ENCODE measurements at places on chromosomes 4 and X.

DNA sequence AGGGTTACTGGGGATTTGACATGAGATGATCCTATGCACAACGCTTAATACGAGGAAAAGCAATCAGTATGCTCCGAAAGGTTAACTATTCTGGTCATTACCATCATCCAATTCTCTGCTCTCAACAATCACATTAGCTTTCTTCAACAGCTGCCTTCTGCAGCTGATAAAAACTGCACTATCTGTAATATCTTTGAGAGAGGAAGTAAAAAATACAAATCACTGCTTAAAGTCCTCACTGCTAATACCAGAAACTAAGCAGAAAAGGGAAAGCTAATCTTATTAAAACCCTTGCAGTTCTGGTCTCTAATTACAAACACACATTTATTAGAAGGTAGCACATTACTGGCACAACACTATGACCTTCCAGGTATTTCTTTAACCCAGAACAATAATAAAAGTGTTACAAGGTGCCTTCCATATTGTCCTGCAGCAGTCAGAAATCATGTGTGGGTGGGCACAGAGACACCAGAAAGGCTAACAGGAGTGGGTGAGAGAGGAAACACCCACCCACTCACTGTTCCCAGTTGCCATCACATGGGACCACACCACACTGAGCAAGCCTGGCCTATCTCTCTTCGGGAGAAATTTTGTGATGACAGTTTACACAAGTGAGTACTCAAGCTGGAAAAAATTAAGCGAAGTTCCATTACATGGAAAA is 71.0 kb downstream of the RELL1 start:
- no peak for DNase-seq

- DNase-seq, result no peak
Observed at GRCh38 chr4:143345356-143345755, 8.7 kb downstream of the GAB1 start.

- no peak for DNase-seq
Observed at GRCh38 chr4:46073778-46074177, 50.1 kb downstream of the GABRG1 start.

GRCh38 chrX:95640226-95640625 is 1044.4 kb upstream of the DIAPH2 start:
- no peak for DNase-seq

GRCh38 chr4:15757054-15757453 is 21.1 kb upstream of the CD38 start:
- DNase-seq, result no peak

GRCh38 chr4:77692847-77693432 is 87.3 kb downstream of the CXCL13 start:
- DNase-seq, result no peak

DNA sequence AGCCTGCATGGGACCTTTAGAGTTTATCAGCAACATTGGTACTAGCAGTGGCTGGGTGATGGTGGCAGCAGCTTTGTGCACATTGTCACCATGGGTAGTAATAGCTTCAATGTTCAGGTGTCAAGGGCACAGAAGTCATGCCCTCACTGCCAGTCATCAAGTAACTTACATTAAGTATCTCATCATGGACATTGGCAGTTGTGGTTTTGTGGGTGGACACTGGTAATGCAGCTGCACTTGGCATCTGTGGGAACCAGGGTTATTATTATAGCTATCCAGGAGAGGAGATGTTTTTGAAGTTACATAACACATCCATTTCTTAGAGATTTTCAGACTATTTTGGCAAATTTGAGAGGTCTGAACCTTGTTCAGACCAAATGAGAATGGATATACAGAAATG is 243.2 kb upstream of the NOCT start:
- DNase-seq, result no peak

GRCh38 chrX:50098241-50098640 is 102.6 kb downstream of the AKAP4 start:
- DNase-seq, result no peak

- no peak for DNase-seq
Observed at GRCh38 chr4:36386691-36387090, 105.3 kb downstream of the DTHD1 start.

DNA sequence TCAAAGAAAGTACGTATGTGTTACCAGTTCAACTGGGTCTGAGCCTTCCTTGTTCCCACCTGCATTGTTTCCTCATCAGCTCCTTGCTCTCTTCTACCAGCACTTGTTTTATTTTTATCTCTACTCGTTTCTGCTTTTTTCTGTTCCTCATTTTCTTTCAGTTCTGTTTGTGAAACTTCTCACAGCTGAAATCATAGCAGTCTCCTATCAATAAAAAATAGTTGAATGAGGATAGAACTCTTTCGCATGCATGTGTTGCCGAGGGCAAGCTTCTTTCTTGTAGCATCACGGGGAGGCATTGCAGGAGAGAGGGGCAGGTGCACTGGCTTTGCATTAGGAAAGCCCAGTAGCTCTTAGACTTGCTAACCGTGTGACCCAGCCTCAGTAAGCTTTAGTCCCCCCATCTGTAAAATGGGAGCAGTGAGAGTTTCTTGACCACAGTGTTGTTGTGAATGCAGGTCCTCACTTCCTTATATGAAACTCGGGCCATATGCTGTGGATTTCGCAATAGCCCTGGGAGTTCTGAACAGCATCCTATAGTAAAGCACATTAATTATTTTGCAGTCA is 24.7 kb downstream of the OFD1 start:
- no peak for DNase-seq

DNA sequence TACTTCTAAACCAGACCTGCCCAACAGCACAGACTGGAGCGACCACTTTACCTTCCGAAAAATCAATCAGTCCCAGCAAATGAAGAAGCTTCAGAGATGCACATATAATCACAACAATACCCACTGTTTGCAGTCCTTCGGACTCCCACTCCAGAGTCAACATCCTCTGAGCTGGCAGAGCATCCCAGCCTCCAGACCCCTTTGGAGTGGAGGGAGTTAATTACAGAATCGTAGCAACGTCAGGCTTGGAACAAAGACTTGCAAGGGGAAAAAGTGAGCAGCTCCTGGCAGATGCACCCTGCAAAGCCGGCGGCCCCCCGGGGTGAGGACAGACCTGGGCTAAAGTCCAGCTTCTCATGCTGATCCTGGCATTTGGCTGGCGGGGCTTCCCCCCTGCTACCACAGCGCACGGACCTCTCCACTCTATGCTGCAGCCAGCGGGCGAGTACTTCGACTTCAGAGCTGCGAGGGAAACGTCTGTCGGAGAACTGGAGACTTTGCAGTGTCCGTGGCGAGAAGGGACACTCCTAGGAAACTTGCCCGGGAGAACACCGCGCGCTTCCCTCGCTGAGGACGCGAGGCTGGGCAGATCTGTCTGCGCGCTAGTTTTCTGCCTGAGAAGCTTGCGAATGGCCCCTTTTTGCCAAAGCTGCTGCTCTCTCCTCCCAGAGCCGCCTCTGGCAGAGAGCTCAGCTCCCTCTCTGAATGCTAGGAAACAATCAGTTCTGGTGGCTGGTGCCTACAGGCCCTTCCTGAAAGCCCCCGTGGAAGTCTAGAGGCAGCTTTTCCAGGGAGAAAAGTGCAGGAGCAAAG is 283.7 kb downstream of the PACRGL start:
- DNase-seq, result no peak

DNA sequence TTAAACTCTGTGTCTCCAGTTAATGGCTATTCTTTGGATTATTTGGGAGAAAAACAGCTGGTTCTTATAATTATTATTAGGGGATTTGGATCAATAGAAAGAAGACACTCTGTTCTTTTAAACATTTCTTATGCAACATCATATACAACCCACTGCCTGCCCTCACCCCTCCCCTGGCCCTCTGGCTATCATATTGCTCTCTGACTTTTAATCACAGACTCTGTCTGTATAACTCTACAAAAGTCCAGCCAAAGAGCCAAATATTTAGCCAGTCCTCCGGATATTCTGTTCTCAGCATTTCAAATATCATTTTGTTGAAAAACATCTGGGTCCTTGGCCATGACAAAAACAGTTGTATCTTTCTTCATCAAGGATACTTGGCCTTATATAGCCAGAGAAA is 19.0 kb upstream of the PACRGL start:
- DNase-seq, result no peak

DNA sequence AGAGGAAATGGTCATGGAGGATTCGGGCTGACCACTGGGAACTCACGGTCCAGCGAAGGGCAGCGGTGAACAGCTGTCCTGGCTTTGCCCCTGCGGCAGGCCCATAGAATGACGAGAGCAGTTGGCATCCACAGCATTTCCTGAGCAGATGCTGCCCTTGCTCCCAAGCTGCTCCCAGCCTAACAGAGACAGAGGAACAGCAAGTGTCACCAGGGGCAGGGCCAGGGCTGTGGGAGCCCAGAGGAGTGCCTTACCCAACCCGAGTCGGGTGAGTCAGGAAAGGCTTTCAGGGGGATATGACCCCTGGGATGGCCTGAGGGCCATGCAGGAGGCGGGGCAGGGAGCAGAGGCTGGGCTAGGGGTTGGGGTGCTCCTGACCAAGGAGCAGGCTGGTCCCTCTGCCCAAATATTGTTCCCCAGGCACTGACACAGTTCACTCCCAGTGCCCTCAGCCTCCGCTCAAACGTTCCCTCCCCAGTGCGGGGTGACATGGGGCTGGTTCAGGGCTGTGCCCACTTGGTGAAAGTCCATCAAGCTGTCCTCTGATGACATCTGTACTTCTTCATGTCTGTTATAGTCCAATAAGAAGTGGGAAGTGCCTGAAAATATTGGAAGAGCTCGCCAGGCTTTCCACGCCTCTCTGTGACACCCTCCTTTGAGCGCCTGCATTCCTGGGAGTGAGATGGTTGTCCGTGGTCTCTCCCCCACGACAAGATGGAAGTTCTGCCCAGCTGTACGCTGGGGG is 64.7 kb upstream of the GPR78 start:
- DNase-seq, result no peak

DNA sequence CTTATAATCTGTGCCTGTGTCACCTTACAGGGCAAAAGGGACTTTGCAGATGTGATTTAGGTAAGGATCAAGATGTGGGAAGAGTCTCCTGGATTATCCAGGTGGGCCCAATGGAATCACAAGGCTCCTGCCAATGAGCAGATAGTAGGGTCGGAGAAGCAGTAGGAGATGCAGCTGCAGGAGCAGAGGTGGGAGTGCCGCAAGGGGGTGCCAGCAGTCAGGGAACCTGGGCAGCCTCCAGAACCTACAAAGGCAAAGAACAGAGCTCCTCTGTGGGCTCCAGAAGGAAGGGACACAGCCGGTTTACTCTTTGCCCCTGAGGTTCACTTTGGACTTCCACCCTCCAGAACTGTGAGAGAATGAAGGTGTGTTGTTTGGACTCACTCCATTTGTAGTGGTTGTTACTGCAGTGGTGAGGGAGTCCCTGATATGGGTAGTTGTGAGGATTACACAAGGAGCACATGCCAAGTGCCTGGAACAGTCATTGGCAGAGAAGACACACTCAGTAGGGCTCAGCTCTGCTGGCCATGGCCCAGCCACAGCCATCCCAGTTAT is 318.5 kb downstream of the EVC2 start:
- DNase-seq, result no peak

DNA sequence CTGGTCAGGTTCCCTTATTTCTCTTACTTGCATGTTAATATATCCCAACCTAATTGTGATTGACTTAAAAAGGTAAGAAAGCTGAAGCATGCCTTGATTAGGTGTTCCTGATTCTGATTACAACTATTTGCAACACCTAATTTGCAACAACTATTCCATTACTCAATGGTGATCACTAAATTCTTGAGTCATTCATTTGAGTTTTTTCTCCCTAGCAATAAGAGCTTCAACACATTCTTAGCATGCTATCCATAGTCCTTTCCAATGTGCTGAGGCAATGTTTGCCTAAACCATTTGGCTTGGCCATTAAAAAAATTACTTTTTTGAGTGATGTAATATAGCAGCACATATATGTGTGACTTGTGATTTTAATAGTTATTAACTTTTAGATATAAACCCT is 851.4 kb downstream of the TRAM1L1 start:
- DNase-seq, result no peak

DNA sequence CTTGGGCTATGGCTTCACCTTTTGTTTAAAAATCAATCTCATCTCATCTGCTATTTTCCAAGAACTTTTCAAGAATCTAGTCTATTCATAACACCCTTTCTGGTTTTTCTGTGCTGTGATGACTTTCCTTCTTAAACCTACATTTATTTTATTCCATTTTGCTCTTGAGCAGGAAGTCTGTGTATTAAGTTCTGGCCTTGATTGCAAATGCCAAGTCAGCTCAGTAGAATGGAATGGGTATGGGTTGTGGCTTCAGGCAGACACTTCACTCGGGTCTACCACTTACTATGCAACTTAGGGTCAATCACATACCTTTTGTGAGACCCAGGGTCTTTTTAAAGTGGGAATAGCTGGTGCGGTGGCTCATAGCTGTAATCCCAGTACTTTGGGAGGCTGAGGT is 522.3 kb downstream of the TRIML1 start:
- DNase-seq, result no peak

- DNase-seq, result no peak
Observed at GRCh38 chr4:10413177-10413576, 44.0 kb downstream of the ZNF518B start.

DNA sequence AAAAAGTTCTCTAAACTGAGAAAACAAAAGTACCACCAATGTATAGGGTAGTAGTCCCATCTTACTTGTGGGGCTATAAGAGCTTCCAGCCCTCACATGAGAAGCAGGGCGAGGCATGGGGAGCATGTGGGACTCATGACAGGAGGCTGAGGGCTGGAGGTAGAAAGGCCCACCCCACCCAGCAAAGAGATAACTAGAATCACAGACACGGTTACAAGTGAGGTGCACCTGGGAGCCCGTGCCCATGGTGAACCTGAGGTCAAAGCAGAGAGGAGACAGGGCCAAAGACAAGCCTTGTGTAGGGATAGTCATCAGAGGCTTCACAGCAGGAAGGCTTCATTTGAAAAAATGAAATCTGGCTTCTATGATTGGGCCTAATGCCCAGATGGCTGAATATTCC is 55.4 kb downstream of the TTC29 start:
- DNase-seq, result no peak

GRCh38 chr4:39539089-39539611 is 11.9 kb upstream of the UGDH start:
- DNase-seq, result no peak

DNA sequence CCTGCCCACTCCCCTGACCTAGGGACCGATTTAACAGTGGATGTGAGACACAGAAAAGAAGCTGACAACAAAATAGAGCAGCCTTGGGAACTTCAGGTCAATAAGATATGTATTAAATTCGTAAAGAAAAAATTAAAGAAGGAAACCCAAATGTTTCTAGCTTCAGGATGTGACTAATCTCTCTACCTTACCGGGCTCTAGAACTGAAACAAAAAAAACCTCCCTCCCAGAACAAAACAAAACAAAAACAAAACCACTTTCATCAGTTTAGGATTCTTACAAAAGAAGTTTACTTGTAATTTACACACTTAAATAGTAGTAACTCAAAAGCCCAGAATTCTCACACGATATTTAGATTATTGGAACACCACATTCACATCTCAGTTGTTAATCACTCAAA is 185.8 kb upstream of the RPS6KA3 start:
- no peak for DNase-seq

DNA sequence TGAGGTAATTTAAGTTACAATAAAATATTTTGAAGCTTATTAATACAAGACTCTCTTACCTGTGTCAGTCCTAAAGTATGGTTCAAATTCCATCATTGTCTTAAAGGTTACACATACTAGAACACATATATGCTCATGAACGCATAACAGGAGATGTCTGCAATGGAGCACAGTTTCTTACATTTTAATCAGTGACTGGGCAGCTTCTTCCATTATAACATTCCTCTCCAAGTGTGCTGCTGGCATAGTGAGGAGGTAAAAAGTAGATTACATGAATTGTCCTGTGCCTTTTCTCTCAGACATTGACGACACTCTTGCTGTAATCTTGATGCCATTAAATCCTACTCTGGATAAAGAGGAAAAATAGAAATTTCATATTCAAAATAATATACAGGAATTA is 40.8 kb upstream of the GRID2 start:
- DNase-seq, result no peak

GRCh38 chr4:151195801-151196200 is 81.2 kb upstream of the PRSS48 start:
- DNase-seq, result no peak

All from NCI-H2107 (cell line).